Uterus (tissue), 4 donors: ENCODE measurements at places on chromosomes 4 and X.

DNA sequence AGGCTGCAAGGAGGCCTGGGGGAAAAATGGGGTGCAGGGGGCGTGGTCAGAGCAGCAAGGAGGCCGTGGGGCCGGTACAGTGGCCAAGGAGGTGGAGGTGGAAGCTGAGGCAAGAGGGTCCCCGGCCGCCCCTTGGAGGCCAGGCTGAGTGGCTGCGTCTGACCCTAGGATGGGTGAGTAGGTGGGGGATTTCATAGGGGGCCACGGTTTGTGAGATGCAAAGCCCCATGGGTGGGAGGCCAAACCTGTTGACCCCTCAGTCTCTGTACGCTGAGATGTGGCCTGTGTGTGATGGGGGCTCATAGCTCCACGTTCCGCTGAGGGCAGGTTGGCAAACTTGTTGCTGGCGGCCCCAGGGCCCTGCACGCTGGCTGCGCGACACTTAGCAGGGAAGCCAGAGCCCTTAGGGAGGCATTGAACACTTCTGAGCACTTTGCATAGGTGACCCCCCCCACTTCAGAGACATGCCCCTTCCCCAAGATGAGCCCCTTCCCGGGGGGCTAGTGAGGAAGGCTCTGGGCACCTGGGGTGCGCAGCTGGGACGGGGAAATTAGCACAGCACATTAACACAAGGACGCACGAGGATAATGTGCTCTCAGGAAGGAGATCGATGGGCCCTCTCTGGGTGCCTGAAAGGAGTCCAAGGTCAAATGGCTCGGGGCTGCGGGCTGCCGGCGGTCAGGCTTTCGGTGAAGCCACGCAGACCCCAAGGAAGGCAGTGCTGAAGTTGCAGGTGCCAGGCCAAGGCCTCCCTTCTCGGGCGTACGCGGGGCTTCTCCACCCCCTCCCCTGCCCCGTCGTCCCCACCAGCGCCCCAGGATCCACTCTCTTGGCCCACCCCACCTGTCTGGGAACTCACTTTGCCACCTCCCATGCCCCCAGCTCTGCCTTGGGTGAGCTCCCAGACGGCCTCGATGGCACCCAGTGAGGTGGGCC, 107.4 kb downstream of the HMX1 start:
- no peaks in the 10 kb centered on the region for H3K36me3 ChIP-seq
- no peak overlapping the region for H3K27ac ChIP-seq
- DNase-seq, result no peak
- no peaks in the 10 kb centered on the region for H3K4me1 ChIP-seq
- no peaks in the 10 kb centered on the region for H3K27me3 ChIP-seq
- no peak overlapping the region for H3K4me3 ChIP-seq

DNA sequence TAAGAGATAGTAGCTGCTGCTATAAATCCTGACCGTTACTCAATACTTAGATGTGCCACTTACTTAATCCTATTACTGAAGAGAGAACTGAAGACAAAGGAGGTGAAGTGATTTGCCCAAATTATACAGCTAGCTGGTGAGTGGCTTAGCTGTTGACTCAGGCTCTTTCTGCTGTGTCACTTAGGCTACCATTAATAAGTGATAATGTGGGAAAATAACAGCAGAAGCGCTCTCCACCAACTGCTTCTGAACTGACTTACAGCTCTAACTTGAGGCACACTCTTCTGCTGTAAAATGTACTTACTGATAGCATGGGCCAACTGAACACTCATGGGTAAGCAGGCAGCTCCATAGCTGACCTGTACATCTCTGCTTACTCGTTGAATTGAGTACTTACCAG, 7.5 kb upstream of the KLHL5 start:
- no peaks in the 10 kb centered on the region for H3K27me3 ChIP-seq
- no peak for DNase-seq
- no peak overlapping the region for H3K27ac ChIP-seq
- H3K4me3 ChIP-seq, result no peak overlapping the region

DNA sequence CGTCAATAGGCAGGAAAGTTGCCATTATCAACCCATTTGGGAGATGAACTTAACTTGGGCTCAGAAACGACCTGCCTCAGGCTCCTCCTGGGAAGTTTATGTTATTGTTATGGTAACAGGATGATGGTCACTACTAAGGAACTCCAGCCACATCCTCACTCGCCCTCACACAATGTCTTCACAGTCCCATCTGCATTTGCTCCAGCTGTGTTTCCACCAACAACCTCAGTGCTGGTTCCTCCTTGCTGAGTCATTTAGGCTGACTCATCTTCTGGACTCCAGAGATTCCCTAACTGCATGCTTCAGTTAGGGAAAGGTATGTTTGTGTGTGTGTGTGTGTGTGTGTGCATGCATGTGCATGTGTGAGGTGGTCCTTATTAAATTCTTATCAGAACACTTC, 293.4 kb upstream of the BOD1L1 start:
- H3K27ac ChIP-seq, result no peak overlapping the region
- no peak overlapping the region for H3K4me3 ChIP-seq
- no peaks in the 10 kb centered on the region for H3K36me3 ChIP-seq
- no peaks in the 10 kb centered on the region for H3K4me1 ChIP-seq
- no peaks in the 10 kb centered on the region for H3K27me3 ChIP-seq

DNA sequence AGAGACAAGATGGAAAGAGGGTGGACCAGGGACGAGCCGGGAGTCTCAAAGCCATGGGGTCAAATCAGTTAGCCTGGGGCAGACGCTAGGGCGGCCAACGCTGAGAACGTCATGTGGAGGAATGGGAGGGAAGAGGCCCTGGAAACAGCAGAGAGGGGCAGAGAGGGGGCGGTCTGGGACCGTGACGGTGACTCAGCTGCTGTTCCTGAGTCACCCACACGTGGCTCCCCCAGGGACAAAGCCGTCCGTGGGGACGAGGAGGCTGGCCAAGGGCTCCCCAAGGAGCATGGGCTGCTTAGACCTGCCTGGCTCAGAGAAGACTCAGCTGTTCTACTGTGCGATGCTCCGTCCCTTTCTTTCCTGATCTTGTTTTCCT, 108.4 kb upstream of the LRPAP1 start:
- peak overlapping the region; percentile 76 for H3K27ac ChIP-seq
- no peaks in the 10 kb centered on the region for H3K4me1 ChIP-seq
- H3K36me3 ChIP-seq, result no peaks in the 10 kb centered on the region
- DNase-seq, result peak; percentile 70

DNA sequence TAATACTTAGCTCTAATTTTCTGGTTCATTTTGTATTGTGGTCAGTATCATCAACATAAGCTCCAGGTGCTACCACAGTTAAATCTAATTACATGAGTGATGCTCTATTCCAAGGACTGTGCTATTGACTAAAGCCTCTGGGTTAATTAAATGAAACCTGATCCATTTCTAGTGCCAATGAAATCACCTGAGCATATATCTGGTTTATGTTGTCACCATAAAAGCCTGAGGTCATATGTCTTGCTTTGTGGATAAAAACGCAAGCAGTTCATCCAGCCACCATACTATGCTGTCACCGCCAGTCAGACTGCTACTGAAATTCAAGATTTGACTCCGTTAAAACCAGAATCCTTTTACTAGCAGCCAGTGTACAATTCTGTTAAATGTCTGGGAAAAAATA, 64.2 kb upstream of the ZNF518B start:
- no peak for DNase-seq
- no peak overlapping the region for H3K4me3 ChIP-seq
- no peaks in the 10 kb centered on the region for H3K4me1 ChIP-seq
- H3K36me3 ChIP-seq, result no peaks in the 10 kb centered on the region
- H3K27ac ChIP-seq, result no peak overlapping the region

- peak; percentile 80 for DNase-seq
- peak within 1 kb of the TSS; percentile 82 for H3K27ac ChIP-seq
- H3K36me3 ChIP-seq, result no peaks in the 10 kb centered on the region
- H3K4me1 ChIP-seq, result no peaks in the 10 kb centered on the region
Observed at GRCh38 chrX:118726887-118727685, at the start of gene IL13RA1. TSS of gene IL13RA1 (plus strand) at chrX:118727606. CDS start at chrX:118727639, 33 bp downstream.

GRCh38 chr4:760616-761015, 55.0 kb downstream of the PCGF3 start:
- no peaks in the 10 kb centered on the region for H3K27me3 ChIP-seq
- no peaks in the 10 kb centered on the region for H3K36me3 ChIP-seq
- DNase-seq, result no peak
- H3K4me1 ChIP-seq, result no peaks in the 10 kb centered on the region
- H3K4me3 ChIP-seq, result no peak overlapping the region
- no peak overlapping the region for H3K27ac ChIP-seq

DNA sequence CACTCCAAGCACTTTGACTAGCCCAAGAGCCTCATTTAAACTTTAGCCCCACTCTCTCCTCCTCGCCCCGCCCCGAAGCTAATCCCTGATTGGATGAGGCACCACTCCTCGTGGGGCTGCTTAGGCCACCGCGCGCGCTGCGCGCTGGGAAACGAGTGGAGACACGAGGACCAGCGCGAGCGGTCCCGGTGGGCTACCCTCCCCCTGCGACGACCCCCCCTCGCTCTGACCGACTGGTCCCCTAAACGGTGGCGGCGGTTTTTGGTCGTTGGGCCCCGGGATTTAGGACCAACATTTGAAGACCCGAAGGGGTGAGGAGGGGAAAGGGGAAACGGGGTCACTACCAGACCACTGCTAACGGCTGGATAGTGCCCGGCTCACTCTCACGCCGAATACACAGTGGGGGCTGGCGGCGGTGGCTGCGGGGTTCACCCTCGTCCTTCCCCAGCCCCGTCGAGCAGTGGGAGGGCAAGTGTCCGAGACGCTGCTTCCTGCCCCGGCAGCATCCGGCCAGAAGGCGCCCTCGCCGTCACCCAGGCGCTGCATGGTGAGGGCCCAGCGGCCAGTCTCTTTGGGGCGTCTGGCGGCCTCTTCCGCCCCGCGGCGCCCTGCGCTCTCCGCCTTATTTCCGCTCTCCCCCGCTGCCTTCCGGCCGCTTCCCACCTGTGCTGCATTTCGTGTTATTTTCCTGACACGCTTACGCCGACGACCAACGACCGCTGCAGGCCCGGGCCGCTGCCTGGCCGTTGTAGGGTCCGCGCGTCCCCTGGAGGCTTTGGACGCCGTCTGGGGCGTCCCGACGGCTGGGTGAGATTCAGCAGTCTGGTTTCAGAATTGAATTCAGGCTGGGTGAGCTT, at the start of gene RBM46:
RBM46 (plus strand) TSS at position 147 of the 857 bp plus-strand sequence. CDS start 15,481 bp downstream, outside the sequence.
- no peak within 1 kb of the TSS for H3K27ac ChIP-seq
- no peak within 1 kb of the TSS for H3K4me3 ChIP-seq
- no peaks in the 10 kb centered on the region for H3K36me3 ChIP-seq
- H3K4me1 ChIP-seq, result no peaks in the 10 kb centered on the region
- DNase-seq, result no peak
- H3K27me3 ChIP-seq, result no peaks in the 10 kb centered on the region

GRCh38 chr4:26576231-26576739, 7.6 kb upstream of the TBC1D19 start:
- no peaks in the 10 kb centered on the region for H3K27me3 ChIP-seq
- H3K36me3 ChIP-seq, result no peaks in the 10 kb centered on the region
- no peaks in the 10 kb centered on the region for H3K4me1 ChIP-seq
- no peak for DNase-seq
- no peak overlapping the region for H3K27ac ChIP-seq

GRCh38 chr4:133865612-133866327, 335.8 kb downstream of the PABPC4L start:
- H3K4me3 ChIP-seq, result no peak overlapping the region
- no peak for DNase-seq
- no peaks in the 10 kb centered on the region for H3K4me1 ChIP-seq
- H3K27ac ChIP-seq, result no peak overlapping the region

GRCh38 chr4:121277194-121278105, 103.4 kb downstream of the QRFPR start:
- DNase-seq, result no peak
- H3K4me1 ChIP-seq, result no peaks in the 10 kb centered on the region
- no peaks in the 10 kb centered on the region for H3K36me3 ChIP-seq
- H3K27me3 ChIP-seq, result no peaks in the 10 kb centered on the region

- H3K27ac ChIP-seq, result no peak overlapping the region
- H3K4me1 ChIP-seq, result no peaks in the 10 kb centered on the region
- no peak overlapping the region for H3K4me3 ChIP-seq
- no peaks in the 10 kb centered on the region for H3K36me3 ChIP-seq
- H3K27me3 ChIP-seq, result no peaks in the 10 kb centered on the region
Observed at GRCh38 chr4:184933311-184933710, 85.0 kb upstream of the HELT start.

GRCh38 chrX:113330416-113330815, 489.8 kb upstream of the AMOT start:
- H3K4me3 ChIP-seq, result no peak overlapping the region
- H3K36me3 ChIP-seq, result no peaks in the 10 kb centered on the region
- no peak overlapping the region for H3K27ac ChIP-seq

DNA sequence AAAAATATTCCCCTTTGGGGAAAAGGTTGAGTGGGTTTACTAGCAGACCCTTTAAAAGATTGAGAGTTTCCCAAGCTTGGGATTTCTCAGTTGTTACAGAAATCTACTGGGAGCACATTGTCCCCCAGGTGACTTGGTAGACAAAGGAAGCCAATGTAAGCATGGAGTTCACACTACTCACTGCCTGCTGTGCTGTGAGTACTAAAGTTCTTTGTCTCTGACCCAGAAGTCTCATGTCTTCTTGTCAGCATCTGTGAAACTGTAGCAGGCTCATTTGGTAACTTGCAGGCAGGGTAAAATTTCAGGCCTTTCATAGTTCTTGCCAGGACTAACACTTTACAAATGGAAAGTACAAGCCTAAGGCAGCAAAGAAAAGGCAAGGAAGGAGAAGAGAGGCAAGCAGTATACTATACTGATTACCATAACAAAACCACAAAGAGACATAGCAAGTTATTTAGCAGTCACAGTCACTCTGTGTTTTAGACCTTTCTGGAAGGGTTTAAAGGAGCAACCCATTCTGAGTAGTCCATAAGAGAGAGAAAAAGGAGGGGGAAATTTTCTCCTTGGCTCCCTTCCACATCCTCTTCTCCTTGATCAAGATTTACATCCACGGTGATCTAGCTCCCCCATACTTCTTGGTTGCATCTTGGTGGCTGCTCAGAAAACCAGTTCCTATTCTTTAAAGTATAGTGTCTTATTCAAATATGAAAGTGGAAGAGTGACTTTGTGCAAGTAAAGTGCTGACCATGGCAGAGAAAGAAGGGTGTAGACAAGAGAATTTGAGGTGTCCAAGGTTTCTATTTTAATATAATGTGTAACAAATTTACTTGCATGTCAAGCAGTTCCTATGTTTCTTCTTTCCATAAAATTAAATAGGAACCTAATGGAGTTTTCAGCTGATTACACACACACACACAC, 160.0 kb upstream of the PDE5A start:
- DNase-seq, result no peak
- no peak overlapping the region for H3K27ac ChIP-seq
- no peaks in the 10 kb centered on the region for H3K27me3 ChIP-seq
- no peaks in the 10 kb centered on the region for H3K36me3 ChIP-seq

DNA sequence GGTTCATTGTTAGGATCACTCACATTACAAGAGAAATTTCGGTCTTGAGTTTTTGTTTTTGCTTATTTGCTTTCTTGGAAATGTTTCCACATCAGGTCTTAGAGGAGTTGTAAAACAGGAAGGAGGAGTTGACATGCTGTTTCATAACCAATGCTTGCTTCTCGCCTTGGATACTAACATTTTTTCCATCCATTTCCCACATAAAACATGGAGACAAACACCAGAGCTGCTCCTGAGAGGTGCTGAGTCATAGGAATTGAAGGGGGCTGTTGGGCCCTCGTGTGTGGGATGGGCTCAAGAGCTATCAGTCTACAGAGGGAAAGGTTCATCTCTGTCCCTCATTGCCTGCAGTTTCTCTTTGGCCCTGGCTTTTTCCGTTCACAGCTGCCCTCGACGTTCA, 29.9 kb downstream of the TBL1X start:
- no peaks in the 10 kb centered on the region for H3K4me1 ChIP-seq
- peak overlapping the region; percentile 55 for H3K27ac ChIP-seq
- H3K4me3 ChIP-seq, result no peak overlapping the region
- DNase-seq, result peak; percentile 56
- H3K27me3 ChIP-seq, result no peaks in the 10 kb centered on the region

- H3K27ac ChIP-seq, result no peak overlapping the region
- no peaks in the 10 kb centered on the region for H3K4me1 ChIP-seq
- no peaks in the 10 kb centered on the region for H3K36me3 ChIP-seq
- no peak overlapping the region for H3K4me3 ChIP-seq
Observed at GRCh38 chr4:123749383-123749782, 352.8 kb downstream of the SPRY1 start.
